Stimulated activated CD4-positive, alpha-beta T cell treated with anti-CD3 and anti-CD28 coated beads, Interleukin-15, amount 100 ng/mL, for 1 hour (primary cell): ENCODE measurements at places on chromosomes 3 and 15.

DNA sequence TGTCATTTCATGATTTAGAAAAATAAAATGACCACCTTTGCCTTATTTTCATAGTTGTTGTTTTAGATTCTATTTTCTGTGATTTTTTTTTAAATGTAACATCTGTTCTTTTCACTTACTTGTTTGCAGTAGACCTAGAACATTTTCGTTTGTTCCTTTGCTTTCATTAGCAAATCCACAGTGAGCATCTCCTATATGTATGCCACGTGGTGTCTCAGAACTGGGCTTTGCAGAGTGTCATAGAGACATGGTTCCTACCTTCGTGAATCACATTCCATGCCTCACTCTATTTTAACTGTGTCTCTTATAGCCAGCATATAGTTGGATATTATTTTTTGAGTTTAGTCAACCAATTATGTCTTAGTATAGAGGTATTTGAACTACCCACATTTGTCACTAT, 118.2 kb downstream of the KLF13 start:
- DNase-seq: no peak

- DNase-seq: no peak
These were observed 11.7 kb downstream of the BCL2L10 start for GRCh38 chr15:52100807-52101442.

GRCh38 chr3:196636369-196637349, 2.8 kb upstream of the NRROS start:
- DNase-seq: no peak

GRCh38 chr3:27629366-27629765, 92.8 kb downstream of the EOMES start:
- no peak for DNase-seq

- peak; percentile 32 for DNase-seq
These were observed 2.2 kb upstream of the ULK3 start for GRCh38 chr15:74845208-74845568.

DNA sequence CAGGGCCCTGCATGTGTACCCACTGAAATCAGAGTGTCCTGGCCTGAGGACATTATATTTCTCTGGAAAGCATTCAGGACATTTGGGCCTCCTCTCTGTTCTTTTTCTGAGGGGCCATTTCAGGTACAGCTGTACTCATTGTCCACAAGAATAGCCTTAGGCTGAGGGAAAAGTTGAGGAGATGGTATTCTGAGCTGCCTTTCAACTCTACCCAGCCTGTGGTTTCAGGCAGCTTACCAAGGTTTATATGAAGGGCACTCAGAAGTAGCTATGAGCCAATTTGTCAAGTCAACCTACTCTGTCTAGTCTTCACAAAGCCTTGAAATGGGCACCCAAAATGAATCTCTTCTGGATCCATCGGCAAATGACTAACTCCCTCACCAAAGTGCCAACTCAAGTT, 9.4 kb downstream of the ATP13A4 start:
- no peak for DNase-seq

DNA sequence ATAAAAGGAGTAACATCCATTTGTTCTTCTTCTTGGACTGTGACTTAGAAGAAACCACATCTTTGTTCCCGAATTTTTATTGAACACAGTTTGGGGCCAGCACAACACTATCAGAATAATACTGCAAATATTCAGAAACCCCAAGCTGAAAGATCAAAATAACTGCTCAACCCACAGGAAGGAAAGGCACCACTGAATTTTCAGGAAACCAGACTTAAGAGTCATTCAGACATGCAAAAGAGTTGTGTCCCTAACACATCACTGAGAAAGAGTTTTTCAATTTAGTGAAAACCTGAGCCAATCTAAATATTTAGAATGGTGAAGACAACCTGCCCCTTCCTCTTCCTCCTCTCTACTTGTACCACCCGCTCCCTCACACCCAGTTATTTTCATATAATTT, 295.0 kb upstream of the RORA start:
- no peak for DNase-seq

DNA sequence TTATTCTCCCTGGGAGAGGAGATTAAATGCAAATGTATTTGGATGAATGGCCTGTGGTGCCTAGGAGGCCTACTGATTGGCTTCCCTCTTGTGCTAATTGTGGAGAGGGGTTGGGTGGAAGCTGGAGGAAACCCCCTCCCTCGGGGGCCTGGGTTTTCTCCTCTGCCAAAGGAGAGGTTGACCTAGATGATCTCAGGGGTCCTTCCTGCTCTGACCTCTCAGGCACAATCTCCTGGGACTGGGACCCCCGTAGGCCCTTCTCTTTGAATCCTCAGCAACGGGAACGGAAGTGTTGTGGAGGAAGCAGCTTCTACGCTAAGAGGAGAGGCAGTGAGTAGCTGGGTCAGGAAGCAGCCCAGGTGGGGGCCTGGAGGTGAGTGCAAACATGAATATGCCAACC, 40.5 kb upstream of the MAGEF1 start:
- no peak for DNase-seq

GRCh38 chr3:29914861-29915524, 634.1 kb downstream of the RBMS3 start:
- no peak for DNase-seq

DNA sequence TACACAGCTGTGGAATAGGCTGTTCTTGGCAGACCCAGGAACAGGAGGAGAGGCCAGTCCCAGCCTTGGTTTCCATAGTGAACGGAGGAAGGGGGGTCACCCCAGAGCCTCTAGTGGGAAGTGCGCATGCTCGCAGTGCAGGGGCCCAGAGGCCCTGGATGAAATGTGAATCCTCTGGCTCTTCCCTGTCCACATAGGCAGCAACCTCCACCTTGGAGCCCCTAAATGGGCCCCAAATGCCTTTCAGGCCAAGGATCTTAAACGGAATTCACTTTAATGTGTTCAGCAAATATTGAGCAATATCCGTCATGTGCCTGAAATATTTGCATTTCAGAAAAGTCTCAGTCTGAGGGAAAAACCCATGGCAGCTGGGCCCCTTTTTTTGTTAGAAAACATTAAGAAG, 3.3 kb upstream of the NDN start:
- no peak for DNase-seq

GRCh38 chr3:120470870-120471269, 20.1 kb upstream of the FSTL1 start:
- no peak for DNase-seq

- no peak for DNase-seq
These were observed 551.2 kb upstream of the CCDC54 start for GRCh38 chr3:106825962-106826605.

GRCh38 chr3:46565077-46565476, 1.0 kb downstream of the LRRC2 start:
- no peak for DNase-seq

GRCh38 chr3:42061713-42062380, 29.3 kb upstream of the TRAK1 start:
- DNase-seq: no peak

- no peak for DNase-seq
These were observed 26.9 kb downstream of the MKRN2OS start for GRCh38 chr3:12518261-12519028.

DNA sequence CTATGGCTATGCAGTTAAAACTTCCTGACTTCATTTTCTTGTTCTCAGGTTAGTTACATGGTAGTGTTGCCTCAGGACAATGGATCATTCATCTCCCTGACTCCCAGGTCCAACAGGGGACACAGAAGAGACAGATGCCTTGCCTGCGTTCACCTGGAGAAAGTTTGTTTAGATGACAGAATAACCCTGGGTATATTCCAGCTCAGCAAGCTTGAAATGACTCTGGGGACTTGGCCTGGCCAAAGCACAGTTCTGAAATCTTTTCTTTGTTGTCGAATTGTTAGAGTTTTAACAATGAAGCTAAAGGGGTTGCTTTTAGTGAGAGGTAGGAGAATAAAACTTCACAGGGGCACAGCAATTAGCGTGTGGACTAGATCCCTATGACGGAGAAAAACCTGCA, 206.1 kb downstream of the PDZRN3 start:
- DNase-seq: no peak

DNA sequence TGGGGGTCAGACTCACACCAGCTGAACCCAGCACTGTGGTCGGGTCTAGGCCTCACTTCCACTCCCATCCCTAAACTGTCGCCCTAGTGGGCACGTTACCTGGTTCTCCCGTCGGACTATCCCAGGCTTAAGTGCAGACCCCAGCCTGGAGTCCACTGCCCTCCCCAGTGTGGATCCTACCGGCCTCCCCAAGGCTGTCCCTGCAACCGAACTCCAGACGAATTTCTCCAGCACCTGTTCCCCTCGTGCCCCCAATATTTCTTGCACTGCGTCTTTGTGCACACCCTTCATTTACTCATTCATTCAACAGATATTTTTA, 26.5 kb downstream of the SLC41A3 start:
- no peak for DNase-seq

DNA sequence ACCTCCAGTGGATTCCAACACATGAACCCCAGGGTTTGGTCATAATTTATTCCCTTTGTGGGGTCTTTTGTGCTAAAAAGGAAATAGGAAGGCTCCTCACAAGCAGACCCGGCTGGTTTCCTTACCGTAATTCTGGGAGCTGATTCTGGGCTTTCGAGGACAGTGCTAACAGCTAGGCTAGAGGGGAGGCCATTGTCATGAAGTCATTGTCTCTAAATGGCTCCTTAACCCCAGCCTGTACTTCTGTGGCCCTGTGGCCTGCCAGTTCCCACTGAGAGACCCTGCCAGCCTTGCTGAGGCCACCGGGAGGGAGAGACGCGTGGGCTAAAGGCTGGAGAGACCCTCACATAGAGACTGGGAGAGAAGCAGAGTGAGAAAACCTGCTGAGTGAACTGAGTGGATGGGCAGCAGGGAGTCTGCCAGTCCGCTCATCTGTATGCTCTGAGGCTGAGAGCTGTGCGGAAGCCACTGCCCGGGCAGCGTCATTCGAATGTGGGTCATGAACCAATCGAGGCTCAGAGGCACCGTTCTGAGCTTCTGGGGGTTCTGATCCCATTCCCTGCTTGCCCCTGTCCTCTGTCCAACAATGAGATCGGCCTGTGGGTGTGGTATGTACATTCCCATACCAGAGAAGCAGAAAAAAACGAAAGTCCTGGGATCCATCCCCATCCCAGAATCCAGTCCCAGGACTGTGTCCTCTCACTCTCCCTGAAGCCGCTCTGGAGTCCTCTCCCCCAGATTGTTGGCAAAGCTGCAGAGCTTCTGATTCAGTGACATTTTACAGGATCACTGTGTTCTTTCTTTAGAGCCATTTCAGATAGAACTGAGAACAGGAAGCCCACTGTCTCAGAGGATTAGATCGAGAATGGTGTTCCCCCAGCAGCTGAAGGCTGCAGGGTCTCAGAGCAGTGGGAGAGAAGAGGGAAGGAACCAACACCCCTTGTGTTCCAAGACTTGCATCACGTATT, 21.3 kb upstream of the DGKG start:
- no peak for DNase-seq

GRCh38 chr15:79167776-79168175, 77.2 kb upstream of the RASGRF1 start:
- DNase-seq: no peak

DNA sequence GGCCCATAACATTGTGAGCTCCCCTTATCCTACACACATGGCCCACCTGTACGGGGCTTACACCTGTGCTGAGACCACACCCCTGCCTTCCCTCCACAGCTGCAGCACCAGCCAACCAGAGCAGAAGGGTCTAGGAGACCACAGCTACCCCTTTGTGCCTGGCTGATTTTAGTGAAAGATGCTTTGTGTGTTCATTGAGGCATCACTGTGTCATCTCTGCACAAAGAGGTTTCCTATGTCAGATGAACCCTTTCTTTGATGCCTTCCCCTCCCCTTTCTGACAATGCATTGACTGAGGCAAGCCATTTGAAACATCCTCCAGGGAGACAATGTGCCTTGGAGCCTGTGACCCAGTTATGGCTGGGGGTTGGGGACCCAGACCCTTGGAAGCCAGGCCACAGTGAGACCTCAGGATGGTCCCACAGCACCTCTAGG, 54.9 kb upstream of the SLC7A14 start:
- no peak for DNase-seq

DNA sequence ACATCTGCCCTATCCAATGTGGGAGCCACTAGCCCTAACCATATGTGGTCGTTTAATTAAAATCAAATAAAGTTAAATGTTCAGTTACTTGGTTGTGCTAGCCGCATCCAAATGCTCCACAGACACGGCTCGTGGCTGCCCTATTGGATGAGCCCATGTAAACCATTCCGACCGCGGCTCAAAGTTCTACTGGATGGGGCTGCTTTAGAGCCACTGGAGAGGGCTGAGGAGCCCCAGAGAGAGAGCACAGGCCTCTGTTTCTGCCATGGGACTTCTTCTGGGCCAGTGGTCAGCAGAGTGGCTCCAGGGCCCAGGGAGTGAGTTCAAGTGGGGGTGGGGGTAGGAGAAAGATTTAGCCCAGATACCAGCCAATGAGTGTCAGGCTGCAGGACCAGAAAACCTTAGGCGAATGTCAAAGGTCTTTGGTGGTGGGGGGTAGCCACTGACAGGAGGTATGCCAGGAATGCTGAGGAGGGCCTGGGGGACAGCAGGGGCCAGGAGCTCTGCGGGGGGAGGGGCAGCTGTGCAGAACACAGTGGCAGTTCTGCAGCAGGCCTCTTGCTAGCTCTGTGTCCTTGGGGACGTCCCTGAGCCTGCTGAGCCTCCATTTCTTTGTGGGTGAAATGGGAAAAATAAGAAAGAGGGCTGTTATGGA, 30.1 kb downstream of the SPSB4 start:
- no peak for DNase-seq

- DNase-seq: no peak
These were observed 26.4 kb downstream of the PEAK1 start for GRCh38 chr15:77393471-77393840.

DNA sequence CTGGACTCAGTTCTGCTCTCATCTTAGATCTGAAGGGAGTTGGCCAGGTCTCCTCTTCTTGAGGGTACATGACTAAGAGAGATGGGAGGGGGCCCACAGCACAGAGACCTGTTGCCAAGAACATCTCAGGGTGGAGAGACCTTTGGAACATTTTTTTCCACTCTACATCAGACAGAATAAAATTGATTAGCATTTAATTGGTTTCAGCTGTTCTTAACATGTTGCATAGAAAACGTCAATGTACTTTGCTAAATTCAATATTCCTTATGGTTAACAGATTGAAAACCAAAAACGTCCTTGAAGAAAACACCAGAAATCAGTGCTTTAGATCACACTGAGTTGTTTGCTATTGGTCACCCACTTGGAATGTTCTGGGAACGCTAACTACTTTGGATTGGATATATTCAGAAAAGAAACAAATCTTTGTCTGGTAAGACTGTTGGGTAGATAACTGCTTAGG, 36.4 kb upstream of the FSTL1 start:
- DNase-seq: no peak

DNA sequence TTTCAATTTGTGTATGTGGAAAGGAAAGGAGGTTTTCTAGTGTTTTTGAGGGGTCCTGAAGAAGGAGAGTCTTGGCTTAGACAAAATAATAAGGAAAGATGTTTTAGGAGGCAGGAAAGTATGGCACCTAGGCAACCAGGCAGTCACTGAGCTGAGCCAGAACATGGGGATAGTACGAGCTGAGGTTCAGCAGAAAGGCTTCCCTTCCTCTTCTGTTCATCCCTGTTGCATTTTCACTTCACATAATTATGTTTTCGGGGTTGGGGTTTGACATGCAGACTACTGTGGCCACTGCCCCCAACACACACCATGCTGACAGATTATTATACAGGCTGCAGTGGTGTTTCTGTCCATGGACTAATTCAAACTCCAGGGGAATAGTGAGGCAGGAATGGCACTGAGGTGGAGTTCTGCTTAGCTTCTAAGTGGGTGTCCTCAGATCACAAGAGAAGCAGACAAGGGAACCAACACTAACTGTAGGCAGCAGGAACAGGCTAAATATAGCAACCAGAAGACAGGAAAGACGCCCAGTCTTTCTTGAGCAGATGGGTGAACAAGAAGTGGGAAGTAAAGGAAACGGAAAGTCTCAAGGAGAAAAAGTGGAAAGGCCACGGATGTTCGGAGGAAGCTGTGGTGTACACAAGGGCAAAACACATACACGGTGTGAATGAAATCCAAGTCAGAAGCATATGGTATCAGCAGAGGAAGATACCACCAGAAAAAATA, 305.8 kb downstream of the PLCL2 start:
- DNase-seq: no peak
